T-helper 17 cell (primary cell): ENCODE measurements at places on chromosomes 12 and 14. TPM values are rescaled to one million over a fixed set of nuclear protein-coding genes. Genes with fewer than 3 reads are reported as not detected.

DNA sequence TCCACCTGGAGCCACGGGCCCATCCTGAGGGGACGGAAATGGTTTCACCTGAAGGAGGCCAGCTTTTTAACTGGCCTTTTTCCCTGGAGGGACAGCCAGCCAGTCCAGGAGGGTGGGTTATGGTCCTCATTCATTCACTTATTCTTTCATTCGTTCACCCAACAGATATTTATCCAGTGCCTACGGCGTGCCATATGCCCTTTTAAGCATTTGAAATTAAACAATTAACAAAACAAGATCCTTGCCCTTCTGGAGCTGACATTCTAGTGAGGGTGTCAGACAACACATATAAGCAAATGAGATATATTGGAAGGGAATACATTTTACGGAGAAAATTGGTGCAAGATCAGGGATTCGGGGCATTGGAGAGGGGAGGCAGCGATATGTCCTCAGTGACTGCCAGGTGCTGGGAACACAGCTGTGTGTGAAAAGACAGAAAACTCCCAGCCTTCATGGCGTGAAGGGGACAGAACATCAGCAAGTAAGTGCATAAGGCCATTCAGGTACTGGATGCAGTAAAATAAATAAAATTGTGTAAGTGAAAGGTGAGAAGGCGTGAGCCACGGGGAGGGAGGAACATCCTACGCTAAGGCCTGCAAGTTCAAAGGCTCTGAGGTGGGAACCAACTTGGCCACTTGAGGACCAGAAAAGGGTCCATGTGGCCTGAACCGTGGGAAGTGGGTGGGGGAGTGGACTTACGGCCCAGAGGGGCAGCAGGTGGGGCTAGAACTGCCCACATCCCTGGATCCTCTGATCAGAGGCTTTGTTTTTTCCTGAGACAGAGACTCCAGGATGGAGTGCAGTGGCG, 684 bp upstream of the ABCB9 start:
- no peak for DNase-seq

- DNase-seq = no peak
These were observed 39.9 kb upstream of the CHGA start for GRCh38 chr14:92883066-92883465.

- DNase-seq = no peak
These were observed 4.3 kb downstream of the EMP1 start for GRCh38 chr12:13200841-13201240.

- no peak for DNase-seq
These were observed 24.0 kb downstream of the LRIG3 start for GRCh38 chr12:58896278-58896677.

- no peak for DNase-seq
These were observed 174.8 kb downstream of the PELI2 start for GRCh38 chr14:56292970-56293369.

- no peak for DNase-seq
These were observed 49.5 kb upstream of the PAPOLA start for GRCh38 chr14:96452684-96453083.

HCAR2 gene
- 0.99 TPM for total RNA-seq

EML5 gene
- 3.7 TPM for total RNA-seq

TAS2R30 gene
- 6.6 TPM for total RNA-seq
